ENCODE measurements at places on chromosomes 4 and X. TPM values are rescaled to one million over a fixed set of nuclear protein-coding genes. Genes with fewer than 3 reads are reported as not detected.

Gene EVC2
- 0.48 TPM for total RNA-seq

Gene GPC3
- total RNA-seq: 0.86 TPM

GRCh38 chr4:155569960-155570515 lies 96.6 kb upstream of the GUCY1A1 start:
- H3K27ac ChIP-seq: no peak overlapping the region
- H3K36me3 ChIP-seq: no peaks in the 10 kb centered on the region
- H3K27me3 ChIP-seq: no peaks in the 10 kb centered on the region

GRCh38 chrX:107454302-107454701 lies 4.8 kb downstream of the FRMPD3 start:
- H3K27ac ChIP-seq: no peak overlapping the region
- peaks cover 14% of the 10 kb centered on the region for H3K4me1 ChIP-seq
- peaks cover 39% of the 10 kb centered on the region for H3K27me3 ChIP-seq
- no peaks in the 10 kb centered on the region for H3K36me3 ChIP-seq
